Retinal pigment epithelial cell (primary cell): ENCODE measurements at places on chromosomes 2 and 18.
A peak's percentile ranks its signal among the peaks of the same experiment; 100 is the strongest.

- DNase-seq = peak; percentile 7
Observed at GRCh38 chr18:26051843-26052242, 38.6 kb downstream of the SS18 start.

GRCh38 chr18:42459873-42460272 is 504.8 kb downstream of the PIK3C3 start:
- DNase-seq = no peak

DNA sequence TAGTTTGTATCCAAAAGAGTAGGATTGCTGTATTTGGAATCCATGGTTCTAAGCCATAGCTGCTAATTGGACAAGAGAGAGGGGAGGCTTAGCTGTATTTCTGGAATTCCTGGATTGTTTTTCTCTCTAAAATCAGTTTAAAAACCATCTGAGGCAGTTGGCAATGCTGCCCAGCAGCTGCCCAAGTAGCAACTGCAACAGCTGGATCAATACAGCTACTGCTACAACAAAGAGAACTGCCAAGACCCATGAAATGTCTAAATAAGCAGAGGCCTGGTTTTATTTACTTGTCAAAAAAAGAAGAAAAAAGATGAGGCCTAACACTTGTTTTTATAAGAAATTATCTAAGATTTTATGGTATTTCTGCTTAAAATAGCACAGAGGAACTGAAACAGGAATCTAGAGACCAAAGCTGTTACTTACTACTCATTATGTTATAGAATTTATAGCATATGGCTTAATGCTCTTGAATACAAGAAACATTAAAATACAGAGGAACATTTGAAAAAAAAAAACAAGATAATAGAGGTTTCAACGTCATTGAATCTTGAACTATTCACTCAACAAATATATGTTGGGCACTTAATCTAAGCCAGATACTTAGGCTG is 39.1 kb downstream of the TMEFF2 start:
- no peak for DNase-seq

DNA sequence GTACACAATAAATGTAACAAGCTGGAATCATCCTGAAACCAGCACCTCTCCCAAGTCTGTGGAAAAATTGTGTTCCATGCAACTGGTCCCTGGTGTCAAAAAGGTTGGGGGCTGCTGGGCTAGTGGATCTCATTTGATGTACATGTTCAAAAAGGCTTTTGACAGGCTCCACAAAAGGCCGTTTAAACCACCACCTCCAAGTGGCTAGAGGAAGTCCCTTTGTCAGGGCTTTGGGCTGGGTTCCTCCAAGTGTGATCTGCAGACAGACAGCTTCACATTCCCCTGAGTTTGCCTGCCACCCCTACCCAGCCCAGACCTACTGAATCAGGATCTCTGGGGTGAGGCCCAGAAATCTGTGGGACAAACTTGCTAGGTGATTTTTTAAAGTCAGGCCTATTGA is 84.7 kb downstream of the TGFA start:
- DNase-seq = no peak

DNA sequence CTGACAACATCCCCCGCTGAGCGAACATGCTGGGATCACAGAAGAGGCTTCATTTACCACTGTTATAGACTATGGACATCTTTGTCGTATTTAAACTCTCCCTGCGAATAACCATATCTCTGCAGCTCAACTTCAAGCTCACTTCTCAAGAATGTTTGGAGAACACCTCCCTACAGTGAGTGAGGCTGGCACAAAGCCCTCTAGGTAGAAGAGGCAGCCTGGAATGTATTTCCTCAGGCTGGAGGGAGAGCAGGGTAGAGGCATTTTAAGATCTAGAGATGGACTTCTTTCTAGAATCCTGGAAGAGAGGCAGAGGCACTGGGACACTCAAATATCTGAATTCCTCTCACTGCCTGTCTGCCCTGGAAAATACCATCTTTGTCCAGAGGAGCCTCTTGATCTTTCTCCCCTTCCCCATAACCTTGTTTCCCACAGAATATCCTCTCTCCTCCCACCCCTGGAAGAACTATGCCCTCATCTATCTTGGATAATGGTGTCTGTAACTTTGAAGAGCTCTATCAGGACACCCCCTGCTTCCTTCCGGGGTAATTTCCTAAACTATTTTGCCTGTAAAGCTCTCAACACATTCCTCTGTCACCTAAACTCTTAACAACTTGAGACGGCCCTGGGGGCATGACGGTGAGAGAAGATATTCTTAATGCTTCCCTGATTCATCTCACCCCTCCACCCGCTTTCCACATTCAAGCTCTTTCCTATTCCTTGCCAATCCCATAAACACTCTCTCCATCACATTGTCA is 2.4 kb upstream of the ANTXR1 start:
- no peak for DNase-seq

GRCh38 chr2:210004881-210005280 is 2.4 kb downstream of the RPE start:
- DNase-seq = no peak

- no peak for DNase-seq
Observed at GRCh38 chr2:98508709-98509066, 64.0 kb downstream of the INPP4A start.

- no peak for DNase-seq
Observed at GRCh38 chr18:56189615-56190014, 448.8 kb downstream of the TXNL1 start.

DNA sequence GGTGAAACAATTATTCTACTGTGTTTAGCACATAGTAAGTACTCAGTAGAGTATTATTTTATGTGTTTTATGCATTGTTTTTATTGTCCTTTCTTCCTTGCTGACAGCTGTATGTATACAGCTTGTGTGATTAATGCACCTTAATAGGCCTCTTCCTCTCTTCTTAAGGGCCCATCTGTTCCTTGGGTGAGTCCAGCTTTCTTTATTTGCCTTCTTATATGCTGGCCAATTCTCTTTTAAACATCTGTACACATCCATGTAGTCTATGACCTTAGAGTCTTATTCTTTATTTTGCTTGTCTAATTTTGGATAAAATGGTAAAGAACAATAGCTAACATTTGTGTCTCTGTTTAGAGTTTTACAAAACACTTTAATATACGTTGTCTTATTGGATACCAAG is 333.7 kb upstream of the MEIS1 start:
- DNase-seq = no peak

DNA sequence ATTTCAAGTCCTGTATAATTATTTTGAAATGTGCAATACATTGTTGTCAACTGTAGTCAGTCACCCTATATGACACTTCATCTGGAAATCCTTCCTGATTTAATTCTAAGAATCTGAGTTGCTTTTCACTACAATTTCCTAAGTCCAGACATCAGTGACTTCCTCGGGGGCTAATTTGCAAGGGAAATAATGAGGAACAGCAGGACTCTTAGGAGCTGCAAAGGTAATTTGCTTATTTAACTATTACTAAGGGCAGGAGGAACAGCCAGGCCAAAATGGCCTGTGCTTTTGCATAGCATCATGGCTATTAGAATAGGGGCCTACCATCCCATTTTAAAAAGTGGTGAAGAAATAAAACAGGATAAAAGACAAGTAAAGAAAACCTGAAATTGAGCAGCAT is 178.8 kb downstream of the MC4R start:
- no peak for DNase-seq
